Muscle of back (tissue), 13 donors: ENCODE measurements at places on chromosomes 4 and X. TPM values are rescaled to one million over a fixed set of nuclear protein-coding genes. Genes with fewer than 3 reads are reported as not detected.

DNA sequence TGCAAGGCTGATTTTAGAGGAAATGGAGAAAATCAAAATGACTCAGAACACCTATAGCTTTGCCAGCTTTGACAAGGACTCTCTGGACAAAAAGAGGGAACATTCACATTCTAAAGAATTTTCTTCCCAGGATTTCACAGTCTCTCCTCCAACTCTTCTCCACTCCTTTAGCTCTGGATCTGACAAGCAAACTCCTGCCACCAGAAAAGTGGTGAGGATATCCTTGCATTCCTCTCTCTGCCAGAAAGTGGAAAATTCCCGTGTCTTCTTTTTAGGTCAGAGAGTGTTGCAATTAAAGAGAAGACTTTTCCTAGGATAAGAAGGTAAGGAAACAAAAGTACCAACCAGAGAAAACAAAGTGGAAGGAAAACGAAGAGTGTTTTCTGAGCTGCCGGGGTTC, 16.1 kb upstream of the PDGFRA start:
- DNase-seq: no peak

- DNase-seq: no peak
Measured at GRCh38 chr4:74353858-74354257, 11.1 kb upstream of the EREG start.

- DNase-seq: no peak
Measured at GRCh38 chr4:1204828-1205585, 32.6 kb upstream of the SPON2 start.

DNA sequence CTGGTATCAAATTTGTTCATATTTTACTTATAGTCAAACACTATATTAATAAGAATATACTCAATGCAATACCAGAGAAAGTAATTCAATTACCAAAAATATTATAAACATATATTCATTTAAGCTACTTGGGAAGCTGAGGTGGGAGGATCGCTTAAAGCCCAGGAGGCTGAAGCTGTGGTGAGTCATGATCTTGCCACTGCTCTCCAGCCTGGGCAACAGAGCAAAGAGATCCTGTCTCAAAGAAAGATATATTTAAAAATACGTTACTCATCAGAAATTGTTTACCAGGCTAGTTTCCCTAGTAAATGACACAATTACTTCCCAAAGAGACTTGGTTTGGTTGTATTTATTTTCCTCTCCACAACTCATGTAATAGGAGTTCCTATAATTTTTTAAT, 433.6 kb downstream of the GASK1B start:
- no peak for DNase-seq

- no peak for DNase-seq
Measured at GRCh38 chr4:180578175-180578574, 1665.0 kb upstream of the TENM3 start.

GRCh38 chrX:119488749-119489148, 20.5 kb downstream of the SLC25A5 start:
- DNase-seq: peak; percentile 37

GRCh38 chr4:36402008-36402758, 120.8 kb downstream of the DTHD1 start:
- DNase-seq: no peak

GRCh38 chrX:14491689-14492088, 37.6 kb upstream of the GLRA2 start:
- no peak for DNase-seq

DNA sequence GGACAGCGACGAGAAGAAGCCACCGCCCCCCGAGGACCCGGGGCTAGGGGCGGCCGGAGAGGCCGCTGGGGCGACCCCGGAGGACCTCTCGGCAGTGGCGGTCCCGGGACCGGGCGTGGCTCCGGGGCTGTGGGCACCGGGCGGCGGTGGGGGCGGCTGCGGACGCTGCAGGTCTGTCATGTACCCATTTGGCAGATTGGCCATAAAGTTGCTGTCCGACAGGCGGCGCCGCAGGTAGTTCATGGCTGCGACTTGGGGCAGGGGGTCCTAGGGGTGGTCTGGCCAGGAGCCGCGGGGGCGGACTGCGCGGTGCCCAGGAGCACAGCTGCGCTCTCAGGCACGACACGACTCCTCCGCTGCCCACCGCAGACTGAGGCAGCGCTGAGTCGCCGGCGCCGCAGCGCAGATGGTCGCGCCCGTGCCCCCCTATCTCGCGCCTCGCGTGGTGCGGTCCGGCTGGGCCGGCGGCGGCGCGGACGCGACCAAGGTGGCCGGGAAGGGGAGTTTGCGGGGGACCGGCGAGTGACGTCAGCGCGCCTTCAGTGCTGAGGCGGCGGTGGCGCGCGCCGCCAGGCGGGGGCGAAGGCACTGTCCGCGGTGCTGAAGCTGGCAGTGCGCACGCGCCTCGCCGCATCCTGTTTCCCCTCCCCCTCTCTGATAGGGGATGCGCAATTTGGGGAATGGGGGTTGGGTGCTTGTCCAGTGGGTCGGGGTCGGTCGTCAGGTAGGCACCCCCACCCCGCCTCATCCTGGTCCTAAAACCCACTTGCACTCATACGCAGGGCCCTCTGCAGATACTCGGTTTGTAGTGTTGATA, at the start of gene SYN1:
Gene SYN1 (minus strand): TSS at position 372 of the 817 bp plus-strand sequence. CDS start 129 bp downstream, at position 243.
- peak; percentile 85 for DNase-seq

- DNase-seq: no peak
Measured at GRCh38 chr4:104919406-104919805, 227.3 kb upstream of the TET2 start.

Gene NFXL1
- 11.1 TPM for polyA plus RNA-seq

Gene GAGE13
- polyA plus RNA-seq: not detected

Gene GLRA3
- polyA plus RNA-seq: not detected
